Kasumi-1 (cell line): ENCODE measurements at places on chromosomes 5 and 9.

DNA sequence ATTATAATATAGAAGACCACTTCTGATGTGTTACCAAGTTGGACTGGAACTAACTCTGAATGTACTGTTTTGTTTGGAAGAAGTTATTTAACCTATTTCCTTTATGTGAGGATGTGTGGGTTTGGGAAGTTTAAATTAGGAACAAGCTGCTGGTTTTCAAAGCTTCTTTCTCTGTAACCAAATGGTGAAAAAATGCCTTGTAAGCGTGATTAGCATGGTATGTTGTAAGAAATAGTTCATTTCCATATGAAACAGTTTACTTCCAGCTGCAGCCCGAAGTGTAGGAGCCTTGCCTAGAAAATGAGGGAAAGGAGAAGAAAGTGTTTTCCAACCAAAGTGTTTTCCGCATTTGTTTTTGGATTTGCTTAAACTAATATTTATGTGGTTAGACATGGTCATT is 36.0 kb downstream of the TTC1 start:
- no peak for DNase-seq

DNA sequence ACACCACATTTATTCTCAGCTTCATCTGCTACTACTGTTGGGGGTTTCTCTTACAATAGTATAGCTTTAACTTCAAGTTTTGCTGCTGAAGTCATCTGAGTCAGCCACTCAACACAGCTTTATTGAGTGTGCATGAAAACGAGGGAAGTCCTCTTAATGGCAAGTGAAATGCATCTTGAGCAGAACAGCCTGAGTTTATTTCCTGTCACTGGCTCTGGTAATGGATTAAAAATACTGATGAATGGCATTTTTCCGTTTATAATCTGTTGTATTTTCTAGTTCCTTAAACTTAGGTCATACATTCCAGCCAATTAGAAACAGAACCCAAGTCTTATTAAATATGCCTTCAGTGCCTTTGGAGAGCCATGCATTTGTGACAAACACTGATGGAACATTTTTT is 238.6 kb downstream of the SLF1 start:
- no peak for DNase-seq

DNA sequence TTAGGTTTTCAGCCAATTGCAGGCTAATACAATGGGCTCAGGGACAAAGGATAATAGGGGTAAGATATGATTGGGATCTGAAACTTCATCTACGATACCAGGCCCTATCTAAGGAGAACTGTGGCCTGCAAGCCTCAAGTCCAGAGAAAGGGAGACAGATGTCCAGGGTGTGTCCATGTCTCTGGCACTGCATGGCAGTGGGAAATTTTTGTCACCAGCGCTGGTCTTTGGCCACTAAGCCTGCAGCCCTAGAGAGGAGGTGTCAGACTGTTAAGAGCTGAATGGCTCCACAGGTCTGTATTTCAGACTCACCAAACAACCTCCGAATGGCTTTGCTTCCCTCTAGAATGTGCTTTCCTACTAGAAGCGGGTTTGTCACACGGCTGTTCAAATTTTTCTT is 6.6 kb upstream of the CNOT6 start:
- DNase-seq: no peak

GRCh38 chr9:16519001-16519400 is 351.5 kb downstream of the BNC2 start:
- no peak for DNase-seq

DNA sequence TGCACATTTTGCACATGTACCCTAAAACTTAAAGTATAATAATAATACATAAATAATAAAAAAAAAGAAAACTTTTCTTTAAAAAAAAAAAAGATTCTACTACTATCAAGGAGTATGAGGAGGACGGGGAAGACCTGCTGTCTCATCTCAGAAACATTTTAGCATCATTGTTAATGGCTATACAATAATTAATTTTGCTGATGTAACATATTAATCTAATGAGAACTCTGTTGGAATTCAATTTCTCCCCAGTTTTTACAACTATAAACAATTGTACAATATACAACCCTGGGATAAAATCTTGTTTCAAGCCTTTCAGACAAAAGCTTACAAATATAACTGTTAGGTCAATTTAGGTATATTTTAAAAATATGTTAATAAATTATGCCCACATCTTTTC is 139.0 kb upstream of the GRIN3A start:
- no peak for DNase-seq

GRCh38 chr9:38311382-38312270 is 80.9 kb upstream of the ALDH1B1 start:
- peak; percentile 33 for DNase-seq

DNA sequence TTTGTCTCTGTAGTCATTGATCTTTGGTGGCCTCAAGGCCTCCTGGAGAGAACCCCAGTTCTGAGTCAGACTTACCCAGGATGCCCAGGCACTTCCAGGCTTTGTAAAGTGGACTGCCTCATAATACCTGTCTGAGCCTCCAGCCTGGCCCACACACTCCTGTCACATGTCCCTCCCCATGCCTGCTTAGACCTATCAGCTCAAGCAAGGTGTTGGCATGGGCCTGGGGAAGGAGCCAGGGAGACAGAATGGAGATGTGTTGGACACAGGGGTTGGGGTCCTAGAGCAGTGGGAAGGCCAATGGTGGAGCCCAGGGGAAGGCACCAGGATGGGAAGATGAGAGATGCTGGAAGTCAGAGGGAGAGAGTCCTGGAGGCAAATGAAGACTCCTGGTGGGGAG is 136.2 kb downstream of the CFAP90 start:
- no peak for DNase-seq

- DNase-seq: no peak
These were observed 1495.7 kb upstream of the WWC1 start for GRCh38 chr5:166795756-166796155.

GRCh38 chr9:76720245-76720644 is 44.0 kb upstream of the PCA3 start:
- no peak for DNase-seq

- no peak for DNase-seq
These were observed 254.5 kb downstream of the PBX3 start for GRCh38 chr9:126001581-126002225.

- peak; percentile 58 for DNase-seq
These were observed 809 bp downstream of the HNRNPAB start for GRCh38 chr5:178204935-178205748.

GRCh38 chr5:83222906-83223305 is 145.6 kb downstream of the XRCC4 start:
- DNase-seq: no peak

GRCh38 chr9:72048850-72049249 is 11.6 kb downstream of the C9orf57 start:
- DNase-seq: no peak

GRCh38 chr5:21685522-21685921 is 1167.6 kb downstream of the CDH12 start:
- no peak for DNase-seq

DNA sequence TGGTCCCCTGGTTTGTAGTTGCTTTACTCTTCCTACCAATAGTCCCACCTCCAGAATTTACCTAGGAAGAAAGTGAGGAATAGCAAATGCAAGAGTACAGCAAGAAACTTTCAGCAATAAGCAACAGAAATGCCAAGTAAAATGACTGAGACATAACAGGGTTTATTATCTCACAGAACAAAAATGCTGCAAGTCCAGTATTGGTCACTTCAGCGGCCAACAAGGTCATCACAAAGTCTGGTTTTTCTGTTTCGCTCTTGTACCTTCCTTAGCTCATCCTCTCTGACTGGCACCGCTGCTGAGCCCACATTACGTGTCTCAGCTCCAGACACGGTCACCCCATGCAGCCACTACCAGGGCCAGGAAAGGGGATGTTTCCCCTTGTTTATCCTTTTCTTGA is 82.7 kb downstream of the RFK start:
- no peak for DNase-seq

DNA sequence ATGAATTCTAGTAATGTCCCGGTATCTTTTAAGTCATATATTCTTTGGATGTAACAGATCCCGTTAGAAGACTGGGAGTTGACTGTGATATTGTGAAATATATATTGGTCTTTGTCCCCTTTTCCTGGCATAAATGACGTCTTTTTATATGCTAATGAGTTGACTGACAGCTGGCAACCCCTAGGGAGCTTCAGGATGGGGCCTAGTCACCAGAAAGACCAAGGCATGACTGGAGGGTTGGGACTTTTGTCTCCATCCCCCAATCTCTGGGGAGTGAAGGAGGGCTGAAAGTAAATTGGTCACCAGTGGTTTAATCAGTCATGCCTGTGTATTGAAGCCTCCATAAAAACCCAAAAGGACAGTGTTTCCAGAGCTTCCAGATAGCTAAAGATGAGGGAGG is 241.6 kb downstream of the PJA2 start:
- DNase-seq: no peak

DNA sequence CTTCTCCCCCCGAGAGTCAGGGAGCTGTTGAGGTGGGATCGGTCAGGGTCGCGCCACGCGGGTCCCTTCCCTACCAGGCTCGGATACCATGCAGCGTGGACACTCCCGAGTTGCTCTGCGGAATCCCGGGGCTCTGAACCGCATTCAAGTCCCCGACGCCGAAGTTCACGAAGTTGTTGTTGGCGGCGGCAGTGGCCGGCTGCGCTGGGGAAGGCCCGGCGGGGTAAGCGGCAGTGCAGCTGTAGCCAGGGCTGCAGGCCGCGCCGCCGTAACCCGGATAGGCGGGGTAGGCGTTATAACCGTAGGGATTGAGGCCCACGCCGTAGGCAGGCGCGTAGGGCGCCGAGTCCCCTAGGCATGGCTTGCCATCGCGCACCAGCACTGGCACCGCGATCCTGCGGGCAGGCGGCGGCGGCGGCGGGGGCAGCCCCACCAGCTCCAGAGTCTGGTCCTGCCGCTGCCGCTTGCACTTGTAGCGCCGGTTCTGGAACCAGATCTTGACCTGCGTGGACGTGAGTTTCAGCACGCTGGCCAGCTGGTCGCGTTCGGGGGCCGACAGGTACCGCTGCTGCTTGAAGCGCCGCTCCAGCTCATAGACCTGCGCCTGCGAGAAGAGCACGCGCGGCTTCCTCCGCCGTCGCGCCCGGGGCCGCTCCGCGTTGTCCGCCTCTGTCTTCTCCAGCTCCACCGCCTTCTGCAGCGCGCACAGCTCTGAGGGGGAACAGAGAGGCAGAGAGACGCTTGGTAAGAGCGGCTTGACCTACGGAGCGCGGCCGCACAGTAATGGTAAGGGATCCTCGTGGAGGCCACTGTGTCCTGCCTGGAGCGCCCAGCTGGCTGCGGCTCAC is 2.3 kb downstream of the NKX2-5 start:
- no peak for DNase-seq

- DNase-seq: peak; percentile 23
These were observed 42.1 kb downstream of the CXXC5 start for GRCh38 chr5:139690064-139690802.

DNA sequence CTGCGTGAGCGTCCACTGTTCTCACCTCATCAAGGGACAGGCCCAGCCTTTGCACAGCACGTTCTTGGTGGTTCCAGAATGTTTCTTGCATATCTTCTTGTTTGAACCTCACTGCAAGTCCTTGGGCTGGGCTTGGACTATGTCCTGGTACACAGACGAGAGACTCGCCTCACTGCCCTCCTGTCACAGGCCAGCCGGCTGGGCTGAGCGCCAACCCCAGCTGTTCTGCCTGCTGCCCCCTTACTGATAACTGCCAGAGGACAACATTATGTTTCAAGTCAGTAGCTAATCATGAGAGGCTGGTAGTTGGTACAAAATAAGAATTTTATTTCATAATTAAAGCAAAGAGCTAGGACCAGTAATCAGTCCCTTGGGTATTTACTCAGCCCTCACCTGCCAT is 52.8 kb upstream of the LRRTM2 start:
- no peak for DNase-seq

DNA sequence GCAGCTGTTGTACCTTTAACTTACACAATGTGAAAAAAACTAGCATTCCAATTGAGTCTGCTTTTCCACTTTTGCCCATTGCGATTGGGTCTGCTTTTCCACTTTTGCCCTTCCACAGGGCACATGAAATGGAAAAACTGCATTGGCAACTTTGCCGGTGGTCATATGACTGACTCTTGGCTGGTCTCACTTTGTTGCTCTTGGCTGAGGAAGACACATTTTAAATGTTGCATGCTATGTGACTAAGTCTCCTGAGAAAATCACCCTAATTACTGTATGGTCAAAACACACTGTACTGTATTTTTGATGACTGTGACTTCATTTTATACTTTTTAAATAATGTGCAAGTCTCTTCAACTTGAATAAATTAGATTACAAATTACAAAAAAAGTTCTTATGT is 1.6 kb upstream of the OXCT1 start:
- no peak for DNase-seq

DNA sequence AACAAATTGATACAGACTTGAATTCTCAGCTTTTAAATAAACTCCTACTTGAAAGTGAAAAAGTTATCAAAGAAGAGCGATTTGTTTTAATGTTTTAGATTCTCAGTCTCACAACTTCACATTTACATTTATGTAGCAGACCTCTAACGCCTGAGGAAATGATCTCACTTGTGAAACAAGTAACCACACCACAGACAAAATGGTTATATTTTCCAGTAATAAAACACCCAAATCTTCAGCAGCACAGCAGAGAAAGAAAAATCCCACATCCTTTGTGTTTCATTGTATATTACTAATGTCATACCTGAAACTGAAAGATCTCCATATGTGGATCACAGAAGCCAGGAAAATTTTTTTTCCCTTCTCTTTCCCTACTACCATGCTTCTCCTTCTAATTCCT is 29.8 kb upstream of the GZMA start:
- peak; percentile 11 for DNase-seq

GRCh38 chr9:36959681-36960574 is 74.1 kb downstream of the PAX5 start:
- no peak for DNase-seq

DNA sequence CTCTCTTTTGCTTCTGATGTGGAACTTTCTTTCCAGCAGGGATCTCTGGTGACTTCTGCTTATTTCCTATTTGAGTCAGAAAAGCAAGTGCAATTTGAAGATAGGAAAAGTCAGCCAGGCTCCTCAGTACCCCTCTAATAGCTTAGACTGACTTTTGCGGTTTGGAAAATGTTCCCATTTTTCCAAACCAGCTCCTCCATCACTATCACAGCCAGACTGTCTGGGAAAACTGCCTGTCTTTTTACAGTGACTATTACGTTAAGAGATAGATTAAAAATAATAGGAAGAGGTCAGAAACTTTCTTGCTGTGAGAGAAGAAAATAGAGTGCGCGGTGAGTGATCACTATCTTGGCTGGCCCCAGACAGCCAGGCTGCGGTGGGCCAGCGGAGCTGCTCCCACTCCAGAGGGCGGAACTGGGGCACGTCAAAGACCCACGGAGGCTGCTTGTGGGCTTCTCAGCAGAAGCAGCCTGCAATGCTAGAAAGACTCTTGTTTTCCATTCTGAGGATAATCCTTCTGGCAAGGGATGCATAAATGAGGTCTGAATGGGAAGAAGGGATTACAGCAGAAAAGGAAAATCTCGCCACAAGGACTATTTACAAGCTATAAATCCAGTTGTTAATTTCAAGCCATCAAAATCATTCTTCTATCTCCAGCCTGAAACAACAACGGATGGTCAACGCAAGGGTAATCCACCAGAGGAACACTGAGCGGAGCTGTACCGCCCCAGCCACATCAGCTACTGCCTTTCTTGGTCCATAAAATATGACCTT is 151.0 kb upstream of the MSX2 start:
- DNase-seq: no peak

GRCh38 chr9:91908293-91908623 is 41.8 kb downstream of the ROR2 start:
- DNase-seq: no peak
